ENCODE measurements at places on chromosomes 3 and 15.

DNA sequence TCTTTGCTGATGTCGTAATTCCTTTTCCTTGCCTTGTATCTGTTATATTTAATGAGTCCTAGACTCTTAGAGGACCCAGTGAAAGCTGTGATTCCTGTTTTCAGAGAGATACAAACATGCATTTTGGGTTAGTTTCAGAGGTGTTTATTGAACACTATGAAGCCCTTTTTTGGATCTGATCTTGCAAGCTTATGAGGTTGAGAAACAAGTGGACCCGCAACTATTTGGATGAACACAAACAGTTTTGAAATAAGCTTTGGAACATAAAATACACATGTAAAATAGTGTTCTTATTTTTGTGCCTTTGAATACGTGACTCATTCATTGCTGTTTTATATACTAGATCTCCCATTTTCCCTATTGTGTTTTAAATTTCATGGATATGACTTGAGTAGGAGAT lies 33.5 kb downstream of the SNRK start:
- DNase-seq, result no peak

GRCh38 chr3:107833043-107833442 lies 257.8 kb downstream of the CD47 start:
- DNase-seq, result no peak

- no peak for DNase-seq
Observed at GRCh38 chr15:70792171-70792573, 28.8 kb upstream of the UACA start.

- no peak for DNase-seq
Observed at GRCh38 chr15:59185725-59186124, 20.9 kb upstream of the LDHAL6B start.

DNA sequence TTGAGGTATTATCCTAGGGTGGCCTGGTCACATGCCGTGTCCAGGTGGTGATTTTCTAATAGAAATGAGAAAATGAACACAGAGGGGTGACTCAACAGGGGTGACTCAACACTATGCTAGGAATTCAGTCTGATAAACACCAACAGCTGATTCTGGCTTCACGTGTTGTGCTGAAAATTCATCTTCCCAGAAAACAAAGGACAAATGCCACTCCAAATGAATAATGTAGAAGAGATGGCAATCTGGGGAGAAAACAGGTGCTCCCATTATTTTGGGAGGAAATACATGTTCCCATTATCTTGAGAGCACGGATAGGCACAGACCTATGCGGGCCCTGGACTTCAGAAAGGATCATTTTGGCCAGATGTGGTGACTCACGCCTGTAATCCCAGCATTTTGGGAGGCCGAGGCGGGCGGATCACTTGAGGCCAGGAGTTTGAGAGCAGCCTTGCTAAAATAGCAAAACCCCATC lies 101.2 kb upstream of the MEX3B start:
- no peak for DNase-seq

DNA sequence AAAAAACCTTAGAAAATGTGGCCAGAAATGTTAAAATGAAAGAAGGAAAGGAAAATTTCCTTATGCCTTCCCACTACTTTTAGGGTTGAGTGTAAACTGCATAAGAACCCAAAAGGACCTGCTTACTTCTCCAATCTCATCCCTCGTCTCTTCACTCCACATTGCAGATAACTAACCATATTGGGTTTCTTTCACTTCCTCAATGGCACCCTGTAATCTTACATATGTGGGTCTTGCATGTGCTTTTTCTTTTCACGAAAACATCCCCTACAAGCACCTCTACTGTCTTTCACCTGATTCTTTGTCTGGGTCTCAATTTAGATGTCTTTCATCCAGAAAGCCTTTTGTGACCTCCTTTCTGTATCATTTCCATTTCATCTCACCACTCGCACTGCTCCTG lies 23.1 kb downstream of the EOMES start:
- no peak for DNase-seq

GRCh38 chr15:41512940-41513505 lies 604 bp downstream of the LTK start:
- DNase-seq, result no peak
